Right cardiac atrium (tissue), 5 donors: ENCODE measurements at places on chromosomes 5 and 9.

DNA sequence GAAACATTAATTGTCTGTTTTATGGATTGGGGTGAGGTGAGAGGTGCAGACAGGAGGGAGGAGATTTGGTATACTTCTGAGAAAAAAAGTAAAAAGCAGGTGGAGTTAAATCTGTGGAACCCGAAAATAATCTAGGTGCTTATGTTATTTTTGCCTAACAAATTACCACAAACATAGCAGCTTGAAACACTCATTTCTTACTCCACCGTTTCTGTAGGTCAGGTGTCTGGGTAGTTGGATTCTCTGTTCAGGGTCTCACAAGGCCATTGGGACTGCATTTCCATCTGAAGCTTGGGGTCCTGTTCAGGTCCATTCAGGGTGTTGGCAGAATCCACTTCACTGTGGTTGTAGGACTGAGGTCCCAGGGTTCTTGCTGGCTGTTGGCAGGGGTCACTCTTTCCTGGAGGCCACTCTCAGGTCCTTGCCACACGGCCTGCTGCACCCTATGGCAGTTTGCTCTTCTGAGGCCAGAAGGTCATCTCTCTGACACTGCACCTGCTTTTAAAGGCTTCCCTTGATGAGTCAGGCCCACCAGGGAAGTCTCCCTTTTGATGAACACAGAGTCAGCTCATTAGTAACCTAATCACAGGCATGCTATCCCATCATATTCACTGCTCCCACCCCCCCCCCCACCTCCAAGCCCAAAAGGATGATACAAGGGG lies 82.2 kb downstream of the TRIO start:
- DNase-seq: no peak

- no peak for DNase-seq
These were observed 31.8 kb downstream of the ERMP1 start for GRCh38 chr9:5800969-5801738.

- DNase-seq: no peak
These were observed 65.8 kb downstream of the C5orf15 start for GRCh38 chr5:133902511-133903118.

DNA sequence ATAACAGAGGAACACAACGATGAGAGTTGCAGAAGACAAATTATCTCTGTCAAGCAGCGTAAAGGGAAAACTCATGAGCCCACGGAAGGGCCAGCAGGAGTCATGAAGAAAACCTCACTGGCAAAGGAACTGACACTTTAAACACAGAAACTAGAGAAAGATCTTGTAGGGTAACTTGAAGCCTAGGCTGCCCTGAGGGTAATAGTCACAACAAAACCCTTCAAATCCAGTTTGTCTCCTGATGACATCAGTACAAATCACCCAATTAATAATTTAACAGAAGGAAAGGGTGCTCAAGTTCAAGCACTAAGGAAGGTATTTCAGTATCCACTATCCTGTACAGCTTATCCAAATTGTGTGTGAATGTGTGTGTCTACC lies 549.1 kb downstream of the MTRR start:
- DNase-seq: no peak

GRCh38 chr5:77645158-77645994 lies 6.9 kb upstream of the OTP start:
- DNase-seq: no peak

DNA sequence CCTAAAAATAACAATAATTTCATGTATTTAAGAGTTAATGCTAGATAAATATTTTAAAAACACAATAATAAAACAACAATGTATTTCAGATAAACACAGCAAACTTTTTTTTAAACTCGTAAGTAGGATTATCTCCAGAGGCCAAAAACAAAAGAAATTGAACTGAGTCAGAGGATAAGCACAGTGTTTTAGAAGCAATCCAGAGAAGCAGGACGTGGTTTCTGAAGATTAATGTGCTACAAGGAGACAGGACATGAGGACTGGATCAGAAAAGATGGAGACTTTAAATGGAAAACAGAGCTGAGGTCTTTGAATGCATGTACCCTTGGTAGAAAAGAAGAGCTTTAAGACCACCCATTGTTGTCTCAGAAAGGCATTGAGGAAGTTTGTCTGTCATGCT lies 491.2 kb upstream of the TLE4 start:
- no peak for DNase-seq

GRCh38 chr5:149365418-149365817 lies 7.6 kb downstream of the PCYOX1L start:
- no peak for DNase-seq

DNA sequence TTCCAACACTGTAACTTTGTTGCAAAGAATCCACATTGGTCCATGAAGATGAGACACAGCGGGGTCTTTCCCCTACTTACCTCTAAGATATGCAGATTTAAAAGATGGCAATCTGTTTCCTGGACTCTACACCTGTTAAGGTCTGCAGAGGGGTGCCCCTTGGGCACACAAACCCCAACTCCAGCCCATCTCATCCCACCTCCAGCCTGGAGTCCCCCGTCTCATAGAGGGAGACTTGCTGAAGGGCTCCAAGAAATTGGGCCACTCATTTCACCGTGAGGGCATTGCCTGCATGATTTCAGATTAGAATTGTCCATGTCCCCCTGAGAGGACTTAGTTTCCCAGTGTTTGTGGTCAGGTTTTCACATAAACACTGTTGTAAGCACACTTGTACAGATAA lies 365.7 kb downstream of the IRX2 start:
- DNase-seq: no peak

DNA sequence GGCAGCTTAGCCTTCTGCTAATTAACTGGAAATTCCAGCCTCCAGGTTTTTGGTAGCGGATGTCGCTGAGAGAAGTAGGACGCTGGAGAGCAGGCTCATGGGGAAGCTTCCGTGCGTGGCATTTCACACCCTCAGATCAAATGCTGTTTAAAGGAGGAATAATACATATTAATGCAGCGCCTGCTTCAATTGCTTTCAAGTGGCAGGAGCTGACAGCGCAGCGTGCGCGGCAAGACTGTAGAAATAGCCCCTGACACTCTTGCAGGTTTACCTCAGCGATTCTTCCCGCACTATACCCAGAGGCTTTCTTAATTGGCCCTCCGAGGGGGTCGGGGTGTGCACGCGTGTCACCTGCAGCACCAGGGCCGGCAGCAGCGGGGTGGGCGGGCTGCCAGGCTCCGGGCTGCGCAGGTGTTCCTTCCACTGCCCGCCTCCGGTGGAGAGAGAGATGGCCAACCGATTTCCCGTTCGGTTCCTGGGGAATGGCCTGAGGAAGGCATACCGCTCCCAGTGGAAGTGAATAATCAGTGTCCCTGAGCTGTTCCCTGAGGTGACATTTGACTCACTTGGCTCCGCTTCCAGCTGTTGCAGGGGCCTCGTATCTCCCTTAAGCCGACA lies 427.9 kb downstream of the KCTD16 start:
- DNase-seq: peak; percentile 54

DNA sequence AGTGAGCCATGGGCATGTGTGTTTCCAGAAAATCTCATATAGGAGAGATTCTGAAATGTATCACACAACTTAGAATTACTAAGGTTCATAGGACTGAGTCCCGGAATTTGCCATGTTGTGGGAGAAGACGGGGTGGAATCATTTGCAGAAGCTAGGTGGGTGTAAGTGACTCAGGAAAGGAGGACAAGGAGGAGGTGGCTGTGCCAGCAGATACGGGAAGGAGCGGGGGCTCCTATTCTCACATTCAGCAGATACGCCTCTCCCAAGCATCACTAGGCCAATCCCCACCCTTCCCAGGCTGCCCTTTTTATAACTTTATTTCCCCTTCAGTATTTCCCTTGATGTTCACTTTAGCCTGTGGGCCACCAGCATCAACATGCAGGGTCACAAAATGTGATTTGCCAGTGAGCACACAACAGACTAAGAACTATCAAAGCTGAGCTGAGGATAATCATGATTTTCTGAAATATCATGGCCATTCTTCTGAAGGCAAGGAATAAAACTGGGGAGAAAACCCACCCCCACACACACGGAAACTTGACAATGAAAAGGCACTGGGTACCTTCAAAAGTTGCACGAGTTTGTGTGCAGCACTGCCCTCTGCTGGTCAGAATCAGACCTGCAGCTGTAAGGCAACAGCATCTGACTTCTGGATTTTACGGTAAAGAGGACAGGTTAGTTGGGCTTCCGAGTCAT lies 133.2 kb downstream of the MTX3 start:
- DNase-seq: peak; percentile 70

- DNase-seq: no peak
These were observed 33.8 kb downstream of the JMY start for GRCh38 chr5:79269733-79270166.

DNA sequence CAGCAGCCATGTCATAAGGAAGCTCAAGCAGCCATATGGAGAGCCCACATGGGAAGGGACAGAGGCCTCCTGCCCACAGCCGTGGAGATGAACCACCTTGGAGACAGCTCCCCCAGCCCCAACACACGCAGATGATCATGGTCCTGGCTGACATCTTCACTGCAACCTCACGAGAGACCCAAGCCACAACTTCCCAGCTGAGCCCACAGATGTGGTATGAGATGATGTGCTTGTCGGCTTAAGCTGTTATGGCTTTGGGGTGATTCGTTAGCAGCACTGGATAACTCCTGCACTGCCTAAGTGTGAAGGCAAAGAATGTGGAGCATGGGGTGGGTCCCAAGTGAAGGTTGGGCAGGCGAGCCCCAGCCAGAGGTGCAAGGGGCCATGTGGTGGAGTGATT lies 163.4 kb downstream of the ERCC6L2 start:
- no peak for DNase-seq

- no peak for DNase-seq
These were observed 4.7 kb downstream of the CFAP77 start for GRCh38 chr9:132414731-132415130.

DNA sequence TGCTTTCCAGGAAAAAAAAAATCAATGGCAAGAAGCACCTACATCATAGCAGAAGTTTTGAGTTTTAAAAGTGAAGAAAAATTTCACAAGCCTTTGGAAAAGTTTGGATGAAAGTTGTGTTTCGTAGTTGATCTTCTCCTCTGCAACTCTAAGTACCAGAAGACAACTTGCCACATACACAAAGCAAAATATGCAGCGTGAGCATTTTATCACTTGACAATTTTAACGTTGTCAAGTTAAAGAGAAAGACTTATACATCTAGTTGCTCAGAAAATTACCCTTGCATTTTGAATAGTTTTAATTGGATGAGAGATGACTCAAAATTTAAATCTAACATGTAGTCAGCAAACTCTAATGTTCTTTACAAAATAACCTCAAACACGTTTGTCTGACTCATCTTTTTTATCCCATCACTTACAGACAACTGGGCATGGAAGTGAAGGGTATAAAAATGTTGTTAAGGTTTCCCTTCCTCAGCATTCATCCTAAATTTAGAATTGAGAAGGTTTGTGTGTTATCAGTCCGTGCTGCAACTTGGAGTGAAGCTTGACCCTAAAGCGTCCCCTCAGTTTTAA lies 213.4 kb downstream of the MARCHF11 start:
- no peak for DNase-seq

DNA sequence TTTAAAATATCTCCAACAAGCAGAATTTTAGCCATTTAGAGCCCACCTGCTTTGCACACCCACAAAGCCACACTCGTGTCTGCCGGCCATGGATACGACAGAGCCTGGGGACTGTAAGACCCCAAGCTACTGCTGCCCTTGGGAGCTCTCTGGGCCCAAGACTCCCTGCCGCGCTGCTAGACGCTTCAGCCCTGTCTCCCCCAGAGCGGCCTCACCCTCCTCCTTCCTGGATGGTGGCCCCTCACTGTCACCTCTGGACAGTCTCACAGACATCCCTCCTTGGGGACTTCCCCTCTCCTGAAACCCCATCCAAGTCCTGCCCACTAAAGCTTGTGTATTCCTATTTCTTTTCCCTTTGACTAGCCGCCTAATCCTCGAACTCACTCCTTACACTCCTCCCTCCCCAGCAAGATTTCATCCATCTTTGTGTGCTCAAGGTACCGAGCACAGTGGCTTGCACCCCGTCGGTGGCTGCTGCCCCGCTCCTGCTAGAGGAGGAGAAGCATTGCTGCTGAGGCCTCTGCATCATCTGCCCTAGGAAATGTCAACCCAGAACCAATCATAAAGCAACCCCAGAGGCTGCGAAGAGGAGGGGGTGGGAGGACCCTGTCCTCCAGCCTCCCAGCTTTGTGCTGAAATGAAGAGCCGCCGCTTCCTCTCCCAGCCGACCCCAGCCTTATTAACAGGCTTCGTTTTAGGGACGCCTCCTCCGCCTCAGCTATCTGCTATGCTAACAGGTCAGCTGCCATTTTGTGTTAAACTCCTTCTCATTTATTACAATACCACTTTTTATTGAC lies 71.2 kb downstream of the CFAP77 start:
- DNase-seq: no peak

DNA sequence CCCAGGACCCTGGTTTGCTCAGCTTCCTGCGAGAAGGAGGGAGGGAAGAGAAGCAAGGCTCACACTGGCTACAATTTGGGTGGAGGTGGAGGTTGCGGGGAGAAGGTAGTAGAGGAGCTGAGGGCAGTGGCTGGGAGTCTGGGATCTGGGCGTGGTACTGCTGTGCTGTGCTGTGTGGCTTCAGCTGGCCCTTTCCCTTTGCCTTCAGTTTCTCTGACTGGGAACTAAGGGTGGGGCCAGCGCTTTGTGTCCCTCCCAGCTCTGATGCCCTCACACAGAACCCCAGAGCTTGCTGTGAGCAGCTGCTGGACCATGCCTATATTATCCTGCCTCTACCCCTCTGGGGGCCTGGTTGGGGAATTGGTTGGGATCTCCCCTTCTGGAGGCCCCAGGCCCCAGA lies 60.9 kb downstream of the RGS3 start:
- no peak for DNase-seq

GRCh38 chr9:23587433-23587832 lies 238.6 kb downstream of the ELAVL2 start:
- DNase-seq: peak; percentile 73
